EH (cell line): ENCODE measurements at places on chromosomes 11 and 22.

DNA sequence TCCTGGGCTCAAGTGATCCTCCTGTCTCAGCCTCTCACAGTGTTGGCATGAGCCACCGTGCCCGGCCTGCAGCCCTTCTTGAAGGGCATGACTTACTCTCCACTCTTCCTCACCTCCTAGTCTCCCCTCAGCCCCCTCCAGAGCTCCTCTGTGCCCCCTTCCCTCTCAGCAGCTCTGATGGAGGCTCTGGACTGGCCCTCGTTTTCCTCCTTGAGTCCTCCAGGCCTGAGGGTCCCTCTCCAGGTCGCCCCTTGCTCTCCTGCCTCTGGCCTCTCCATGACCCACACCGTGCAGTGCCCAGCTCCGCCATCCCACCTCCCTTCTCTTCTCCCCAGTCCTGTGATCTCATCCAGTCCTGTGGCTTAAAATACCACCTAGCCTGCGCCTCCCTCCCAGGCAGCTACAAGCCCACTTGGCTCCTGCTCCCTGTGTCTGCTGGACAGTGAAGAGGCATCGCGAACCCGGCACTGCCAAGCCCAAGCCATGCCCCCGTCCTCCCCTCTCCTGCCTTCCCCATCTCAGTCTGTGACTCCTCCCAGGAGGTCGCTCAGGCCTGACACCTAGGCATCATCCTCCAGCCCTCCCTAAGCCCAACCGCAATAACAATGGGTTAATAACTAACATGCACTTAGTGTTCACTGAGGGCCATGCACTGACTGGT is 11.9 kb downstream of the KCNJ4 start:
- no peak for DNase-seq

DNA sequence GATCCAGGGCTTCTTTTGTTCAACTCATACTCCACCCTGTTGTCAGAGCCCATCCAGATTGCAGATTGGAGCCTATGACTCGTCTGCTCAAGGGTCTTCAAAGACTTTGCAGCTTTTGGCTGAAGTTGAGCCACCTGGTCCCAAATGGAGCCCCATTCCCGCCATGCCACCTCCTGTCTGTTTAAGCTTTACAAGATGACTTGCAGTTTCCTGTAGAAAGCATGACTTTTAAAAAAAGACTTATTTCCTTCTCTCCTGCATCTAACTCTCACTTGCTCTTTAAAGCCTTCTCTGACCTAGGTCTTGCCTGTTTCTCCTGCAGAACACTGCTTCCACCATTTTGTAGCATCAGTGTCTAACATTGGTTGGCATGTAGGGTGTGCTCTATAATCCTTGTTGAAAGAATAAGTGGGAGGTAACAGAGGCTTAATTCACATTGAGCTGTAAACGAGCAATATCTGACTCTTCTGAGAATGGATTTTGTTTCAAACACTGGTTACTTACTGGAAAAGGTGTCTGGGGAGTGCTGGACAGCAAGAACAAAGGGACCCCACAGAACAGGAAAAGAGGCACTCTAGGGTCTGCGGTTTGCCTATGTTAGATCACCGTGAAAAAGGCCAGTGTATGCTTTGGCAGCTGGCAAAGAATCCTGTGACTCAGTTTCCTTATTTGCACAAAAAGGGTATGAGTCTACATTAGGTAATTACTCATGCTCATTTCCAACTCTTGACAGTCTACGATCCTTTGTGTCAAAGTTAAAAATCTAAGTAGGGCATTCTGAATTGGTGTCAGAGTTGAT is 30.3 kb downstream of the NF2 start:
- no peak for DNase-seq

DNA sequence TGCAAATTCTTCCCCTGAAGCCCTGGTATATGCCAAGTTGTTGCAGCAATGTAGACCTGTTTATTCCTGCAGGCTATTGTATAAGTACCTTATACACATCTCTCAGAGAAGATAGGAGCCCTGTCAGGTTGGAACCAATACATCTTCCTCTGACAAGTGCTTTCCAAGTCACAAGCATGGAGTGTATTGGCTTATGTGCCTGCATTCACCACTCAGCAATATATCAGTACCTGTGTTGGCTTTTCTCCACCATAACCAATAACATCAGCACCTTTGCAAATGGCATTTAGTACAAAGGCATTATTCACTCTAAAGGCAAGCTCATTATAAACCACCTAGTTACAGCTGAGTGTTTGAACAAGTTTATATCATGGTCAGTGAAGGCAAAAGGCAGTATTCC is 611.7 kb upstream of the CNTN5 start:
- DNase-seq = no peak

DNA sequence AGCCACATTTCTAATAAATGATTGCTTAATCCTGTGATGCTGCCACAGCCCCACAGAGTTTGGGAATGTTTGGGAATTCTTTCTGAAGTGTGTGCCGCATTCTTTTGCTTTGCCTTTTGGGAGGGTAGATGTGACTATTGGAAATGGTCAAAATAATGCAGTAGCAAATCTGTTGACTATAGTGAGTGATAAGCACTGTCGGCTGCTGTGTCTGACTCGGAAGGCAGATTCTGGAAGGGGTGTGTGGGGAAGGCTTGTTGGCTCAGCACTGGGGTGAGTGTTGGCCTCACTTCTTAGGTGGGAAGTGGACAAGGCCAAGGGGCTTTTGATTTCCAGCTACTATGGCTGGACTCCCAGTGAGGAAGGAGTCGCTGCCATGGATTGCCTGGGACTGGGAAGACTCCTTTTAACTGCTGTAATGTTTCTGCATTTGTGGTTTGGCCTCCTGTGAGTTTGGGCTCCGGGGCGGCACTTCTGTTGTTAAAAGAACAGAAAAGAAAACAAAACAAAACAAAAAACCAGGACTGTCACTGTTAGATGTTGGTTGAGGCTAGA is 20.1 kb downstream of the ZBTB16 start:
- DNase-seq = no peak

- no peak for DNase-seq
Measured at GRCh38 chr11:106493751-106494150, 416.3 kb downstream of the AASDHPPT start.

DNA sequence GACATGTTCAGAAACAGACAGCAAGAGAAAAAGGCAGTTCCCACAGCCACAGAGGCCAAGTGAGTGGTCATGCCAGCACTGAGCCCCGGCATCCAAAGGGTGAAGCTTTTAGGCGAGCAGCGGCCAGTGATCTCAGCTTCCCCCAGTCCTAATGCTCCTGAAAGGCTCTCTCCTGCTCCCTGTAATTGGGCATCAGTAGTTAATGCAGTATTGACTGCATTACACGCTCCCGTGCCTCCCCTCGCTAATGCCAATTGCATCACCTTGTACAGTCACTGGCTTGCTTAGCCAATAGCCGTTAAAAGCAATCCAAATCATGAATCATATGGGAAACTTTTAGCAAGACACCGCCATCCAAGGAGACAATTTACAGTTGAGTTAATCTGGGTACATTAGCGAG is 4.9 kb downstream of the LMO1 start:
- DNase-seq = peak; percentile 55

GRCh38 chr11:57604296-57605027 is 7.0 kb downstream of the SERPING1 start:
- no peak for DNase-seq

DNA sequence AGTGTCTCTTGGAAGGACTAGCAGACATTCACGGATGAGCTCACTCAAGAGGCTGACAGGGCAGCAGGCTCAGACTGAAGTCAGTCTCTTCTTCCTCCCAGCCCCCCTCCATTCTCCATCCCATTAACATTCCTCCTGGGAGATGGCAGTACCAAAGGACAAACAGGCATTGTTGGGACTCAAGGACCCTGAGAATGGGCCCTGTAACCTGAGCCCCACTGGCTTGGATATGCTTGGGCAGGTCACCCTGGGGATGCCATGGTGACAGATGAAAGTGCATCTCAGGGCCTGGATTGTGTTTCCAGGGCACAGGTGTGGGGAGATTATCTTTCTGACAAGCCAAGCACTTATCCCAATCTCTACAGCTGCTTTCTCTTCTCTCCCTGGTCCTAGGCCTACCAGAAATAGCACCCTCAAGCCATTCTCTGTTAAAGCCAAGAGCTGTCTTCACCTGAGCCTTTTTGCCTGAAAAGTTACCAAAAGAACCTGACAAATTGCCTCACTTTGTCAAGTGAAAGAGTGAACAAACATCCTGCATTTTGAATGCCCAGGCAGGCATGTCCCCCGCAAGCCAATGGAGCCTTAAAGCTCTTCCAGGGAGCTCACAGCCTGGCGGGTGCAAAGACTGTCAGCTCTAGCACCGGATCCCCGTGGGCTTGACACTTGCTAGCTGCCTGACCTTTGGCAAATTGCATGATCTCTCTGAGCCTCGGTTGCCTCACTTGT is 366.0 kb upstream of the NARS2 start:
- DNase-seq = no peak

DNA sequence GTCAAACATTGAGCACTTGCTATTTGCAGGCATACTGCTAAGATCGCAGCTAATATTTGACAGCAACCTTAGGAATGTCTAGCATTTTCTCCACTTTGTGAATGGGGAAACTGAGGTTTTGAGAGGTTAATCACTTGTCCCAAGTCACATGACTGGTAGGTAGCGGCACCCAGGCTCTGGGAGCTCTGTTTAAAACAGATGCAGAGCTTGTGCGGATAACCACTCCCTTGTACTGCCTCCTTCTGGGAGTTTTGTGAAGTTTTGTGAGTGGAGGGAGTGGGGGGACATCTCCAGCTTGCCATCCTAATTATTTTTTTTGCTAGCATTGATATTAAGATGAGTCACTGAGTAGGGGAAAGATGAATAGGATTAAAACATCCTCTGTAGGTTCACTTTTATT is 134.7 kb downstream of the GRIK4 start:
- no peak for DNase-seq

- no peak for DNase-seq
Measured at GRCh38 chr11:134583397-134583990, 171.5 kb upstream of the B3GAT1 start.

- no peak for DNase-seq
Measured at GRCh38 chr11:130524132-130524790, 75.8 kb downstream of the ADAMTS15 start.

GRCh38 chr11:61334434-61335354 is 1.7 kb downstream of the TKFC start:
- peak; percentile 35 for DNase-seq

GRCh38 chr11:13338019-13338426 is 60.4 kb downstream of the BMAL1 start:
- DNase-seq = peak; percentile 79

DNA sequence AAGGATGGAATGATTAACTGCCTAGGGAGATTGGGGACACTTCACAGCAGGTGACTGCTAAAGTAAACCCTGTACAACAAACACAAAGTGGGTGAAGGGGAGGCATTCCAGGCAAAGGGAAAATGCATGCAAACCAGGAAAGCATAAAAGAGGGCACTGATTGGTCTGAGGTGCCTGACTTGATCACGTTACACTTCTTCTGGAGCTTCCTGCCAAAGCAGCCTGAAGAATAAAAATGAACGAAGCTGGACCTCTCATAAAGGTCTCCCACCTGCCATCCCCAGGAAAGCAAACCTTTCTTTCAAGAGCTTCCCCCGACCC is 46.7 kb upstream of the SCUBE2 start:
- no peak for DNase-seq

DNA sequence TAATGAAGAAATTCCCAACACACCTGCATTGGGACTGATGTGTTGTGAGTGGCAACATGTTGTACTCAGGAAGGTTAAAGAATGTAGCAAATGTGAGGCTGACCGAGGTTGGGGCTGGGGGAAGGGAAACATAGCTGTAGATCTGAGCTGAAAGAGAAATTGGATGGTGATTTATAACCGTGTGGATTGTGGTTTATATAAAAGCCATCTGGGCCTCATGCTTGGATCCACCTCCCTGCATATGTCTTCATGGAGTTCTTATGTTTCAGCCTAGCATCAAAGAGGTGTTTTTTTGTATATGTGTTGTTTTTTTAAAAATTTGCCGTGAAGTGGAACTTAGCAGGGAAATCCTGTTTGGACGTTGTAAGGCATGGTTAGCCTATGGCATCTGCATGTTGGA is 141.3 kb downstream of the NAV2 start:
- DNase-seq = no peak

GRCh38 chr11:26323837-26324236 is 8.1 kb upstream of the ANO3 start:
- no peak for DNase-seq

GRCh38 chr11:75503531-75504099 is 22.1 kb downstream of the GDPD5 start:
- DNase-seq = no peak

GRCh38 chr22:42410708-42411107 is 21.5 kb downstream of the NFAM1 start:
- no peak for DNase-seq

DNA sequence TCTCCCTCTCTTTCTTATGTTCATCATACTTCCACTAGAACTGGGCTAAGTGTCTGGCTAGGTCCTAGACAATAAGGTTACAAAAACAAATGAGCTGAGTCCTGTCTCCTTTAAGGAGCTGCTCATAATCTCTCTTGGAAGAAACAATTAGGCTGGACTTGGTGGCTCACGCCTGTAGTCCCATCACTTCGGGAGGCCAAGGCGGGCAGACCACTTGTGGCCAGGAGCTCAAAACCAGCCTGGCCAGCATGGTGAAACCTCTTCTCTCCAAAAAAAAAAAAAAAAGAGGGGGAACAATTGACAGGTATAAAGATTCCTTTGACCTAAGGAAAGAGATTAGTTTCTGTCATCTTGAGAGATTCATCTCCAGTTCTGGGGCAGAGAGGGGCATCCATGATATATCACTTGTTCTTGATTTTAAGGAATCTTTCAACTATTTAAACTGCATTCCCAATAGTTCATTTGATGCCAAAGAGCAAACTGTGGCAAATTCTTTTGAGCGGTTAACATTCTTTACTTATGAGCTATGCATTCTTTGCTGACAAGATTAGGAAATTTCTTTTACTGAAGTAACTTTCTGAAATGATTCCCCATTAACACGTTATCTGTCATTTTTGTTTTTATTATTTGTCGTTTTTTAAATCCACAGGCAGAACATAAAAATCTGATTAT is 125.5 kb downstream of the C11orf87 start:
- peak; percentile 79 for DNase-seq

DNA sequence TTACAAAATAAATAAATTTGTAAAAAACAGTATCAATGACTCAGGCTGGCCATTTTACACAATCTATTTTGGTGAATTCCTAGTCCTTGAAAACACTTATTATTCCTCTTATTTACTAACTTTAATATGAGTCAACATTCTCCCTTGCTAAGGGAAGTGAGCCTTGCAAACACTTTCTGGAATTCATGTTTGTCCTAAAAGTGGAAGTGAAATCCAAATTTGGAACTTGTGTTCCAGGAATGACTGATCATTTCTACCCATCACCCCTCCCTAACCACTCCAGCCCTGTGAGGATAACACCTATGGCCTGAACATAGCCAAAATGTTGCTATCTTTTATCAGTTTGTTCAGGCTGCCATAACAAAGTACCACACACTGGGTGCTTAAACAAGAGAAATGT is 83.1 kb downstream of the OR5AK2 start:
- DNase-seq = peak; percentile 74

DNA sequence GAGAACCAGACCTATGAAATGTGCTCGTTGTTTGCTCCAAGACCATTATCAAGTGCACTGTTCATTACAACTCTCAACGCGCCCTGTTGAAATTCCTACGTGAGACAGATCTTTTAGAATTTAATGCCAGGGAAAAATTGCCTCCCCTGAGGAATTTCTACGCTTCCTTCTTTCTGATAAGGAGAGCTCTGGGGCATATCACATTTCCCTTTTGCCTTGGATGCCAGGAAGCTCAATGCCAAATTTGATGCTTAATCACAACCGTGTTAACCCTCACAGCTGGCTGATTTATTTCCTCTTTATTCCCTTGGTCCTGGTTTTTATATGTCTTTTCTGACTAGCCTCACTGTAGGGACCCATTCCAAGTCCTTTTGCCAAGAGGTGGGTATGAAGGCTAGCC is 109.4 kb downstream of the MICAL2 start:
- DNase-seq = no peak

- peak; percentile 57 for DNase-seq
Measured at GRCh38 chr22:38724926-38725571, 19.3 kb downstream of the GTPBP1 start.
